ENCODE measurements at places on chromosomes 6 and 20.

DNA sequence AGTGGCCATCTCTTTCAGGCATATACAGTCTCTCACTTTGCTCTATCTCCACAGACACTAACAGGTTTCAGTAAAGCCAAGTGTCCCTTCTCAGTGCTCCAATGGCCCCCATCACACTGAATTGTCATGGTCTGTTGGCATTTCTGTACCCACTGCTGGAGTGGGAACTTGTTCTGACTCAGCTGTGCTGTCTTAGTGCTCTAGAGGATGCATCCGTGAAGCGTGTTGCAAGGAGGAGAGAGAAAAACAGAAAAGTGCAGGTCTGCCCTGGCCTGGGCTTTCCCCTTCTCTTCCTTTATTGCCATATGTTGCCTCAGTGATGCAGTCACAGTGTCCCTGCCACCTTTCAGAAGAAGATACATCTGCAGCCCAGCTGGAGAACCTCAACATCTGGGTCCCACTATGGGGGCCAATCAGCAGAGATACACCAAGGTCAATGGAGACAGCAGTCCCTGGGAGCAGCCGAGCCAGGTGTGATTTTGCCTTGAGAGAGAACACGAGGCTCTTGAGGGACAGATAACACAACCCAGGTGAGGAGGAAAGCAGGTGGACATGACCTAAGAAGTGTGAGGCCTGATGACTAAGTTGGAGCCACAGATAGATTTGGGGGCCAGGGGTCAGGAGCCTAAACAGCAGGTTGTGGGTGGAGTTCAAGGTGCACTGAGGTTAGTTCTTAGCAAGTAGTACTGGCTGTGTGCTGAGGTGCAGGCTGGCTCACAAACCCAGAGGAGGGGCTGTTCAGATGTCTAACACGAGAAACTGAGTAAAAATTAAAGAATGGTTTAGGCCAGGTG, 5.6 kb upstream of the PLCG1 start:
- no peak for DNase-seq

- no peak for DNase-seq
Measured at GRCh38 chr6:45619211-45619760, 241.6 kb upstream of the SUPT3H start.

DNA sequence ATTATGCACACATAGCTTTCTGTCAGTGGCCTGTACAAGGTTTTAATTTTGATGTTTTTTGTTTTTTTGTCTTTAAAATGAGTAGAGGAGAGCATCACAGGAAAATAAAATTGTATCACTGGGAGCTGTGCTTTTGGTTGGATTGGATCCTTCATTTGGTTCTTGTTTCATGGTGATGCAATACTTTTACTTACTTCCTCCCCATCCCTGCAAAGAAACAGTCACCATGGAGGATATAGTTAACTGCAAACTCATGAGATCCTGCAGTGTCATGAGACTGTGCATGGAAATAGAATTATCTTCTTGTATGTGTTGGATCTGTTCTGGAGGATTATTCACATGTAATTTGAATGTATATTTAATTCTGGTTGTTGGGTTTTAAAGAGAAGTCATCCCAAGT, 122.3 kb downstream of the JARID2 start:
- DNase-seq: no peak

GRCh38 chr6:142207265-142207877, 60.3 kb downstream of the VTA1 start:
- DNase-seq: peak; percentile 5

Data from Panc1 (cell line).